ENCODE measurements at places on chromosomes 5 and 9.

- no peak for DNase-seq
Observed at GRCh38 chr5:120055858-120056257, 408.2 kb upstream of the PRR16 start.

GRCh38 chr9:82673201-82673600 lies 389.7 kb downstream of the RASEF start:
- DNase-seq = no peak

GRCh38 chr5:76811214-76811613 lies 7.6 kb upstream of the F2RL1 start:
- no peak for DNase-seq

DNA sequence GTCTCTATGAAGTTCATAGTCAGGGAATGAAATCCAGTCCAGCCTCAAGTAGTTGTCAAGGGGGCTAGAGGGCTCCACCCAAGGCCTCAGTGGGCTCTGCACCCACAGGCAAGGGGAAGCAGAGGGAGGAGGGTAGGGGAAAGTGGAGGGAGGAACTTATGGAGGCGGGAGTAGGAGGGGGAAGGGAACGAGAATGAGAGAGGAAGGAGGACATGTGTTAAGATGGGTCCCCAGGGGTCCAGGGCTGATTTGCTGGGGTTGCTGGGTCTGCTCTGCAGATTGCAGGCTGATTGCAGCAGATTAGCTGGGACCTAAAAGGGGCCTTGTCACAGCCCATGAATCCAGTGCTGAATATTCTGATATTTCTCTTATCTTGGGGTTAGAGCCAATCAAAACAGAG lies 166.9 kb upstream of the IL12B start:
- DNase-seq = no peak

GRCh38 chr9:35598866-35599590 lies 6.0 kb upstream of the TESK1 start:
- peak; percentile 75 for DNase-seq

DNA sequence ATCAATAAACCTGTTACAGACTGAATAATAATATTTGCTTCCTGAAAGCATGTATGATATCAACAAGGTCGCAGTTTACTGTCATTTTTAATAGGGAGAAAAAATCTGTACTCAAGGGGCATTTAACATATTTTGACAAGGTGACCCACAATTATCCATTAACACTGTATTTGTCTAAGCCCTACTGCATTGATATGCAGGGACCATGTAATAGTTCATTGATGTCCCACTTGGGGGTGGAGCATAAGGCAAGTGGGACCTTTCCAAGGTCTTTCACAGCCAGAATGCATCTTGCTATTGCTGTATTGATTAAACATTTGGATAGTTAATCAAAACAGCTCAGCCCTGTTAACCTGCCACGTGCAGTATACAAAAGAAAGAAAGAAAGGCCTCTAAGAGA lies 502.0 kb downstream of the NR2F1-AS1 start:
- no peak for DNase-seq

DNA sequence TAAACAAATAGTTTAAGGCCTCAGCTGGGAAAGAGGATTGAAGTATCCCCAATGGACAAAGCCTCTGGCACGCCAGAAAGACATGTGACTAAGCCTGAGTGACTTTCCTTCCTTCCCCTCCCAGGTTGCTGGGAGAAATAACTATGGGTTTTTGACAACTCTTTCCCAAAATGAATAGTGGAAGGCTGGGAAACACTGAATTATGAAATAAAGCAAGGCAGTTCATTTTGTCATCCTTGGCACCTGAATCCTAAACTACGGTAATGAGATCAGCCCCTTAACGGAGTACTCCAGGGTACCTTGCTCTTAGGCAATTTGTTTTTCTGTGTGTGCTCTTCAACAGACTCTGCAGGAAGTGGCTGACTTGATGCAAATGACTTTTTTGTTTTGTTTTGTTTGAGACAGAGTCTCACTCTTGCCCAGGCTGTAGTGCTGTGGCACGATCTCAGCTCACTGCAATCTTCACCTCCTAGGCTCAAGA lies 75.2 kb downstream of the LMNB1 start:
- DNase-seq = no peak

- peak; percentile 71 for DNase-seq
Observed at GRCh38 chr5:179795049-179795862, 1.5 kb downstream of the LTC4S start.

- no peak for DNase-seq
Observed at GRCh38 chr9:27659001-27659400, 85.7 kb upstream of the C9orf72 start.

GRCh38 chr9:2109069-2109650 lies 94.0 kb downstream of the SMARCA2 start:
- DNase-seq = no peak

DNA sequence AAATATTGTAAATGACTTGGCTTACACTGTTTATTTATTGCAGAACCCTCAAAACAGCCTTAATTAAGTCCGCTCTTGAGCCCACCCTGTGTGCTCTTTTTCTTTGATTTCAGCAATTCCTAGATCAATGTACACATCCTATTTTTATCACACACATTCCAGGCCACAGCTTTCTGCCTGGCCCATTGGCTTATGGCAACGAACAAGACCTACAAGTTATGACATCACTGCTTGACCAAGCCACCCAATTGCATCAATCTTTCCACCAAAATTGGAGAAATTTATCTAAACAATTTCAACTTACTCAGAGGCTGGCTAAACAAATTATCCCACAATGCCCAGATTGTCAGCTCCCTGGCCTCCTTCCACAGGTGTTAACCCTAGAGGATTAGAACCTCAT lies 158.4 kb downstream of the CPLANE1 start:
- DNase-seq = peak; percentile 51

DNA sequence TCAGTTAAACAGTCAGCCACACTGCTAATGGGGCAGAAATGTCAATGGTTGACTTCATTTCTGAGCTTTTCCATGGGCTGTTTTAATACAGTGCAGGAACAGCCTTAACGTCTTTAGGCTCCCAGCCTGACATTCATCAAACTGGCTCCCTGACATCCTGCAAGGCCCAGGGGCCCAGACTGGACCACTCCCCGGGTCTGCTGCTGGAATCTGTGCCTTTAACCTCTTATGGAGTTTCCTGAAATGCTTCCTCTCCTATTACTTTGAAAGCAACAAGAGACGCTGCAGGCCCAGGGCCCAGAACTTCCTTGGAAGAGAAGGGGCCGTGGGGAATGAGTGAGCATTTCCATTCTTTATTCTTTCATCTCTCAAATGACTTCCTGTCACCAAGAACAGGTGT lies 216.8 kb upstream of the PANK3 start:
- DNase-seq = no peak

Measured in NCI-H146 (cell line).